ENCODE measurements at places on chromosomes 7 and 10.

GRCh38 chr10:17959870-17960269 lies 8.2 kb downstream of the SLC39A12 start:
- no peak for DNase-seq
- no peak overlapping the region for H3K27ac ChIP-seq
- H3K36me3 ChIP-seq, result no peaks in the 10 kb centered on the region
- H3K4me3 ChIP-seq, result no peak overlapping the region
- H3K4me1 ChIP-seq, result peaks cover 7% of the 10 kb centered on the region

- no peak overlapping the region for H3K27ac ChIP-seq
- no peaks in the 10 kb centered on the region for H3K4me1 ChIP-seq
- DNase-seq, result no peak
- H3K4me3 ChIP-seq, result no peak overlapping the region
- no peaks in the 10 kb centered on the region for H3K36me3 ChIP-seq
Observed at GRCh38 chr7:97305589-97305988, 188.1 kb downstream of the SDHAF3 start.

- DNase-seq, result no peak
- no peak overlapping the region for H3K4me3 ChIP-seq
- peaks cover 12% of the 10 kb centered on the region for H3K4me1 ChIP-seq
- H3K36me3 ChIP-seq, result no peaks in the 10 kb centered on the region
- no peaks in the 10 kb centered on the region for H3K27me3 ChIP-seq
- no peak overlapping the region for H3K27ac ChIP-seq
Observed at GRCh38 chr7:108311446-108312168, 144.6 kb downstream of the NRCAM start.

- no peaks in the 10 kb centered on the region for H3K36me3 ChIP-seq
- H3K27me3 ChIP-seq, result peaks cover 18% of the 10 kb centered on the region
- DNase-seq, result no peak
- no peaks in the 10 kb centered on the region for H3K4me1 ChIP-seq
Observed at GRCh38 chr10:126479280-126479895, 91.1 kb upstream of the ADAM12 start.

GRCh38 chr10:35723059-35723458 lies 81.0 kb upstream of the FZD8 start:
- no peaks in the 10 kb centered on the region for H3K27me3 ChIP-seq
- no peak overlapping the region for H3K27ac ChIP-seq
- no peak for DNase-seq
- H3K4me3 ChIP-seq, result no peak overlapping the region
- no peaks in the 10 kb centered on the region for H3K36me3 ChIP-seq

GRCh38 chr10:59229441-59229840 lies 53.0 kb downstream of the PHYHIPL start:
- H3K4me3 ChIP-seq, result no peak overlapping the region
- no peak for DNase-seq
- H3K27me3 ChIP-seq, result no peaks in the 10 kb centered on the region
- no peaks in the 10 kb centered on the region for H3K36me3 ChIP-seq

- H3K4me1 ChIP-seq, result no peaks in the 10 kb centered on the region
- no peak overlapping the region for H3K4me3 ChIP-seq
- H3K27me3 ChIP-seq, result no peaks in the 10 kb centered on the region
- DNase-seq, result no peak
- H3K36me3 ChIP-seq, result no peaks in the 10 kb centered on the region
- no peak overlapping the region for H3K27ac ChIP-seq
Observed at GRCh38 chr10:44253769-44254462, 131.0 kb downstream of the CXCL12 start.

DNA sequence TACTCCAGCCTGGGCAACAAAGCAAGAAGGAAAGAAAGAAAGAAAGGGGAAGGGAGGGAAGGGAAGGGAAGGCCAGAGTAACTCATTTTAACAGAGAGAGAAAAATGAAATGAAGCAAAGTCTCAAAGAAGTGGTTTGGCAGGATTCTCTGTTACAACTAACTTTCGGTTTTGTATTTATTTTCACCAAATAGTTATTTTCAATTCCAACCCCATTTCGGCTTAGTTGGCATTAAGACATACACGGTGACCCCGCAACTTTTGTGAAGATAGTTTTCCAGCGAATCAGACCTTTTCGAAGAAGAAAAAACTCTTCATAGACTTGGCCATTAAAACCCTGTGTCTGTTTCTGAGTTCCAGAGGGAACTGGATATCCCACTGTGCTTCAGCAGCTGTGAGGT lies 45.2 kb upstream of the LYZL2 start:
- peaks cover 17% of the 10 kb centered on the region for H3K27me3 ChIP-seq
- H3K4me1 ChIP-seq, result peaks cover 5% of the 10 kb centered on the region
- no peak overlapping the region for H3K4me3 ChIP-seq
- peaks cover 2% of the 10 kb centered on the region for H3K36me3 ChIP-seq
- DNase-seq, result no peak
- H3K27ac ChIP-seq, result no peak overlapping the region

DNA sequence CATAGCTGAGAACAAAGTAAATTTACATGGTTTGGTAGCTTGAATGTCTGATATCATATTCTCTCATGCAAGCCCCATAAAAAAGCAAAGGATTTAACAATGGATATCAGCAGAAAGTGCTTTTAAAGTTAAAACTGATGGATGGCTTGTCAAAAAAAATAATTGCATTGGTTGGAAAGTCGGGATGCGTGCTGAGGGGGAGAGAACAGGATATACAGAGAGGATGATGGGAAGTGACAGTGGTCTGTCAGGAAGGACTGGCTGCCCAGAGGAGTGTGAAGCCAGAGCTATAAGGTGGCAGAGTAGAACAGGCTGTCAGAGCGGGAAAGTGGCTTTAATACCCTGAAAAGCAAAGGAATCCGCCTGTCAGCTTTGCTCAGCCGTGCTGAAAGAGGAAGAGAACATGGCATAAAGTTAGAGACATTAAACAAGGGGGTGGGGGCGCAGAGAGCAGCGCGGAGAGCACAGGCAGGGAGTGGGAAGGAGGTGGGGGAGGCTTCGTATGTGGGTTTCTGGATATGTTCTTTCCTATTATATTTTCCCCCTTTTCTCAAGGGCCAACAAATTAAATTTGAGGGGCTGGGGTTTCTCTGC lies 493.0 kb downstream of the LRMDA start:
- peaks cover 13% of the 10 kb centered on the region for H3K27me3 ChIP-seq
- no peaks in the 10 kb centered on the region for H3K36me3 ChIP-seq
- H3K4me1 ChIP-seq, result no peaks in the 10 kb centered on the region
- H3K4me3 ChIP-seq, result no peak overlapping the region
- no peak for DNase-seq
- H3K27ac ChIP-seq, result no peak overlapping the region

- H3K36me3 ChIP-seq, result peaks cover 5% of the 10 kb centered on the region
- no peak for DNase-seq
- peak overlapping the region; percentile 40 for H3K4me3 ChIP-seq
- peaks cover 39% of the 10 kb centered on the region for H3K4me1 ChIP-seq
Observed at GRCh38 chr10:62166331-62167131, 102.1 kb downstream of the RTKN2 start.

DNA sequence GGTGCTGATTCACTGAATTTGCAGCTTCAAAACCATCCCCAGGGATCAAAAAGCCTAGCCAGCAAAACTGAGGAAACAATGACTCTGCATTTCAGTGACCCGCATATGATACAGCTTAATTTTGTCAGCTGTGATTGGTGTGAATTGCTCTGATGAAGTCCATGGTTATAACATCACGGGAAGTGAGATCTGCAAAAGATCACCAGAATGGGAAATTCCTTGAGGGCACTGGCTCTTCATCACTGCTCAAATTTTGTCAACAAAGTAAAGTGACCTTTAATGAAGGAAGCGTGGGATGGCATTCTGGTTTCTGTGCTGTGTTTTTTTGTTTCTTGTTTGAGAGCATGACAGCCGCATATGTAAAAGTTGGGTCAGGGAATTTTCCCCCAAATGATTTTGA lies 745.9 kb downstream of the GATA3 start:
- DNase-seq, result no peak
- no peaks in the 10 kb centered on the region for H3K27me3 ChIP-seq
- H3K36me3 ChIP-seq, result no peaks in the 10 kb centered on the region
- H3K4me3 ChIP-seq, result no peak overlapping the region

Measured in stimulated activated naive B cell treated with anti-CD40 and anti-IgM and Interleukin-4, amounts not matched to agents 10 μg/mL and 1 μg/mL and 100 μg/mL, for 72 hours (primary cell).